ENCODE measurements at places on chromosomes 2 and 18.

DNA sequence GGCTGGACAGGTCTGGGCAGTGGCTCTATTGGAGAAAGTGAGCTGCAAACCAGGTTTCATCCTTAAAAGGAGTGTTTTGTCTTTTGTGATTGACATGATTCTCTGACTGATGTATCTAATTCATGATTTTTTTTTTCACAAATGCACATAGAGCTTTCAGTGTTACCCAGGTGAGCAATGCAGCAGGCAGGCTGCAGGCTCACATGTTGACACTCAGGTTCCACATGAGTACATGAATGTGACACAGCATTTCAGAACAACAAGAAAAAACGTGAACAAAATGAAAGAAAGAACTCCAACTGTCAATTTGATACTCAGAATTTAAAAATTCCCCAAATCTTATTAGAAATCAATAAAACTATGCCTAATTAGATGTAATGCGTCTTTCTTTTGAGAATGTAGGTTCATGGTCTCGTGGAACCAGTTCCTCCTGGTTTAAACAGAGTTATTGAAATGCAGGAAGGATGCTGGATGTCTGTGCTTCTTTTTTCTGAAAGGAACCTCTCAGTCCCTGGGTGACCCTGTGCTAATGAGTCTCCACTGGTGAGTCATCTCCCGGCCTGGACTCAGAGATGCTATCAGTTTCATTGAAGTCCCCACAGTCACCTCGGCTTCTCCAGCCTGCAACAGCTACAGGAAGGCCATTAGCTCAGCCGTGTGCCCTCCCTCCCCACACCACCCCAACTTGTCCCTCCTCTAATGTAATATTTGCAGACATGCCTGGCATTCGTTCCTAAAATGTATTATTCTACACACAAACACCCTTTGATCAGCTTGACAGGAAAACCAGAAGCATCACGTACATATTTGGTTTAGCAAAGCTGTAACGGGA is 430.4 kb downstream of the LPIN1 start:
- DNase-seq, result peak; percentile 87

- DNase-seq, result no peak
Measured at GRCh38 chr2:102283996-102284395, 27.4 kb upstream of the IL1RL1 start.

GRCh38 chr18:58188996-58189395 is 145.0 kb downstream of the NEDD4L start:
- DNase-seq, result no peak

DNA sequence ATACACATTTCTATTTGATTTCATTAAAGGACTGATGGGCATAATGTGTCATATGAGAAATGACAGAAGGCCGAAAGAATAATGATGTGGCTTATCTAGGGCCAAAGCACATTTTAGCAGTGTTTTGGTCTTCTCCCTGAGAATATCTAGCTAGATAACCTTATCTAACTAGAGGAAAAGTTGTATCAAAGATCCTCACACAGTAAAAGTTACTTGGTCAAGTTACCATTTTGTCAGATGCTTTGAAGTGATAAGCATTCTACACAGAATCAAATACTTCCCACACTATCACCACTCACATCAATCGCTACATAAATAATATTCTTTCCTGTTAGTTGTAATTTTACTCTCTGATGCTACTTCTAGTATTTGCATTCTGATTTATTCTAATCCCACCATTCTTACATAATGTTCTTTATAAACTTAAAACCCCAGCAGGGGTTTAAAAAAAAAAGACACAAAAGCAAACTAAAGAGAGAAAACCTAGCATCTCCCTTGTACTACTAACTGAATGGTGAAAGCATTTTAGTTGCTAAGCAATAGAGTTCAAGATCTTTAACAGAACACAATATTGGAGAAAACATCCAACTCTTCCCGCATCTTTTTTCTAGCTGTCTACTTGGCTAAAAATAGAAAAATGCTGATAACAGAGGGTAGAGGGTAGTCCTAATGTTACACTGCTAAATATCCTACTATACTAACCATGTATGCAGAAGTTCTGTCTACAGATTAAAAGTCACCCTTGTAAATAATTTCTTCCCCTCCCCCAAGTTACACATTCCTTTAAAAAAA is 8.0 kb downstream of the XPO1 start:
- DNase-seq, result no peak

- no peak for DNase-seq
Measured at GRCh38 chr18:75267643-75268363, 57.2 kb downstream of the TSHZ1 start.

GRCh38 chr2:55419233-55419678 is 400 bp downstream of the CCDC88A start:
- no peak for DNase-seq

DNA sequence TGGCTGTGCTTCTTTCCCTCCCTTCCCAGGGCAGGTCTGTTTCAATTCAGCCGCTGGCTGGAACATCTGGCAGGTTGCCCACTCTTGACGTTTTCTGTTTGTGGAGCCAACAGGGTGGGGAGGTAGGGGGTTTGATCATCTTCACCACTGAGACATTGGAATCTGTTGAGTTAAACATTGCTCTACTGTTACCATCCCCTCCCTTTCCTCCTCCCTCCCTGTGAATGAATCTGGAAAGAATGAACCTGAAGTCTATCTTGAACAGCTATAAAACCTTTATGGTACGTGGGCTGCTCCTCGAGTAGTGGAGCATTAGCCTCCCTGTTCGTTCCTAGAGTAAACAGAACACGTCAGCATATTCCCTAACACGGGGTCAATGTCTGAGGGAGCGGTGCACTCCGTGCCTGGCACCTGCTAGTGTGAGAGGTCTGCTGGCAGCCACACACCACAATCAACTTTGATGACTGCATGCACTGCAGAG is 249.9 kb upstream of the RBBP8 start:
- DNase-seq, result peak; percentile 55

DNA sequence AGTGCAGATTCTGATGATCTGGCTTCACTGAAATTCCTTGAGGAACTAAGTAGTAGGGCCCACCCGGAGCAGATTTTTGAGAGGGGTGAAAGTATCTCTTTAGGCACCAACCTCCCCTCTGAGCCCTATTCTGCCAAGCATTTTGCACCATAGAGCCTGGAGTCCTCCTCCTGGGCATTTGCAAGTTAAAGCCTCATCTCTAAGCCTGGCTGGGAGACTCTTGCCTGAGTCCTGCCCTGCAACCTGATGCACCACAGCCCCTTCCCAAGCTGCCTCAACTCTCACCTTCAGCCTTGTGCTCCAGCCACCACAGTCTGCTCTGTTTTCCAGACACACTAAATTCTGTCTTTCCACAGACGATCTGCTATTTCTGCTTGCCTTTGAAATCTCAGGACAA is 79.6 kb upstream of the PKDCC start:
- DNase-seq, result no peak

- DNase-seq, result no peak
Measured at GRCh38 chr2:46377666-46378560, 80.7 kb downstream of the EPAS1 start.

DNA sequence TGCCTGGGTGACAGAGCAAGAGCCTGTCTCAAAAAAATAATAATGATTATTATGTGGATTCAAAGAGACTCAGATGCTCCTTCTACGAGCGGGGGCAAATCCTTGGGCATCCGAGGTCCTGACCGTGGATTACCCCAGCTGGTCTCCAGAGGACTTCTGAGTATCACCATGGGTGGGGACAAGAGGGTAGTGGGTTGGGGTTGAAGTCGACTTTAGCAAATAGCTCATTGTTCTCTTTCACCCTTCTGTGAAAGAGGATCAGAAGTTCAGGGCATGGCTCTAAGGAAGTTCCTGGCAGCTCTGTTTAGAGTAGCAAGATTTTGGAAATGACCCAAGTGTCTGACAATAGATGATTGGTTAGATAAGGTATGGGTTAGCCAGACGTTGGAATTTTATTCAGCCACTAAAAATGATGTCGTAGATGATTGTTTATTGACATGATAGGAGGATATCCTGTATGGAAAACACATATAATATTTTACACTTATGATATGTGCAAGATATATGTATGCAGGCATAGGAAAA is 59.0 kb upstream of the SPRED2 start:
- DNase-seq, result no peak

DNA sequence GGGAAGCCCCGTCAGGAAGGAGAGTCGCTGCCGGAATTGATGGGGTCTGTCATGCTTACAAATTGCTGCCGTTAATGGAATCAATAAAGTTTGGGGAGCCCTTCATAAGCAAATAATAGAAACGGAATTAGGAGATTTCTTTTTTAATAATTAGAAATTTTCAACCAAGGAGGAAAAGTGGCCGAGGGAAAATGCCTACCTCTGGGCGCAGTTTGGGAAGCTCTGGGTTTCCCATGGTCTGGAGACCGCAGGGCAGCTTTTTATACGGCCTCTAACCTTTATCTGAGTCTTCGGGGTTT is 1.3 kb downstream of the EVX2 start:
- DNase-seq, result no peak

DNA sequence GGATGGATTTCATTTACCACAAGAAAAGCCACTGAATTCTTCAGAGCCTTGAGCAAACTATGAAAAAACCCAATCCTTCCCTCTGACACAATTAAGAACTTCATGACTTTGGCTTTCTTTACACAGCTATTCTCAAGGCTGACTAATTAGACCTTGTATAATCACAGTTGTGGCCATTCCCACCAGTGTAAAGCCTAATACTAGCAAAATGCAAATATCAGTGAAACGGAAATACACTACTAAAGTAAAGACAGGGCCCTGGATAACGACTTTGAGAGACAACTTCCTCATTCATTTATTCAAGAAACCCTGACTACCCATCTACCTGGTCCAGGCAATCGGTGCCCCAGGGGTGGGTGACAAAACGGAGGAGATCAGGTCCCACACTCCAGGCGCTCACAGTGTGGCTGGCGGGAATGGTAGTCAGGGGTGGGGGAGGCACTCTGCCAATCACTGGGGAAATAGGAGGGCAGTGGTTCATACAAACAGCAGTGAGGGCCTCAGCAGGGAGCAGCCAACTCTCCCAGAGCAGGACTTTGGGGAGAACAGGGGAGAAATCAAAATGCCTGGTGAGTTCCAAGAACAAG is 28.1 kb downstream of the TMEM163 start:
- no peak for DNase-seq

GRCh38 chr2:194116861-194117260 is 1540.2 kb upstream of the SLC39A10 start:
- no peak for DNase-seq

DNA sequence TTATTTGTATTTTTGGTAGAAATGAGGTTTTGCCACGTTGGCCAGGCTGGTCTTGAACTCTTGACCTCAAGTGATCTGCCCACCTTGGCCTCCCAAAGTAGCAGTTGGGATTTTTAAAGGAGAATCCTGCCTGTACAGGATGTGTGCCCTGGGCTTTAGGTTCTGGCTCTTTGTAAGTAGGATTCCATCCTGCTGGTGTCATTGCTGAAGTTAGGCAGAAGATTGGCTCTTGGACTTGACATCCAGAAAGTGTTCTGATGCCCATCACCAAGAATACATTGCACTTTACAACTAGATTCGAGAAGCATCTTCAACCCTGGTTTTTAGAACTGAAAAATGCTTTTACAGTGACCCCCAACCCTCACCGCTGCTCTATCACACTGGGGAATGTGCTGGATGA is 4.4 kb upstream of the TWIST2 start:
- DNase-seq, result no peak

DNA sequence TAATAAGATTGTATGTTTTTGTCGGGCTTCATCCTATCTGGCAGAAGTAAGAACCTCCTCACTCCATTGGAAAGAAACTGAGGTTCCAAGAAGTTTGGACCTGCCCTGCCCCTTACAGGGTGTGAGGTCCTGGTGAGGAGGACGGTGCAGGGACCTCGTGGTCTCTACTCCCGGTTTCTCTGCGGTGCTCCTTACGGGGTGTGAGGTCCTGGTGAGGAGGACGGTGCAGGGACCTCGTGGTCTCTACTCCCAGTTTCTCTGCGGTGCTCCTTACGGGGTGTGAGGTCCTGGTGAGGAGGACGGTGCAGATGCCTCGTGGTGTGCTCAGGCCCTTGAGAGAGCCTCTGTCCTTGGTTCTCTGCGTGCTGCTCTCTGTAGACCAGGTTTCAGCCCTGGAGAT is 5.2 kb downstream of the CTDP1 start:
- DNase-seq, result no peak

DNA sequence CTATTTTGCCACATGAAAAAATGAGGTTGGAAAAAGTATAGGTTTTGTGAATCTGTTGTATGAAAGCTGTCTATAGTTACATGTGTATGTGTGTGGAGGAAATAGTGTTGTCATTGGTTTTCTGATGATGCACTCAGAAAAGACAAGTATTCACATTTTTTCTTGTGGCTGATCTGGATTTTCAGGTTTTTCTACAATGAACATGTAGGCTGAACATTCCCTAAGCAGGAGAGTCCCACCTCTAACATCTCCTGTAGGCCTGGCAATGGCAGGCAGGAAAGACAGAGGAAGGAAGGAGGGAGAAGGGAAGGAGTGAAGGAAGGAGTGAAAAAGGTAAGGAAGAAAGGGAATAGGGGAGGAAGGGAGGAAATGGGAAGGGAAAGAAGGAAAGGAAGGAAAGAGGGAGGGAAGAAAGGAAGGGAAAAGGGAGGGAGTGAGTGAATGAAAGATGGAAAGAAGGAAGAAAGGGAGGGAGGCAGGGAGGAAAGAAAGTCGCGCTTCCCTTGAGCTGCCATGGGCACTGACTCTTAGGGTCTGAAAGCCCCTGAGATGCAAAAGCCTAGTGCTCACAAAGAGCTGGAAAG is 495 bp upstream of the IL36RN start:
- no peak for DNase-seq

DNA sequence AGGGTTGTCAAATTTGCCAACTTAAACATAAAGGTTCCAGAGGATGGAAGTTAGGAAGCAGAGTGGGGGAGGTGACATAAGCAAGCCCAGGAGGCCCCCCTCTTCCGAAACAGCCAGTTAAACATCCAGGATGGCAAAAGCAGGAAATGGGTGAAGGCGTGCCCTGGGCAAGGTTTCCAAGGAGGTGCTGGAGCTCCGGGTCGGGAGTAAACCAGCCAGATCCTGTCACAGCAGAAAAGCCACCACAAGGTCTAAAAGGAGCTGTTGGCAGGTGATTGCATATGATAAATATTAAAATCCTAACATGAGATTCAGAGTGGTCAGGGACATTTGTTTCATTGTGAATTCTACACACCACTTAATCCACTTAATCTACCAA is 572.2 kb upstream of the SALL3 start:
- DNase-seq, result no peak

- DNase-seq, result no peak
Measured at GRCh38 chr2:26628561-26629345, 12.4 kb downstream of the CIB4 start.

DNA sequence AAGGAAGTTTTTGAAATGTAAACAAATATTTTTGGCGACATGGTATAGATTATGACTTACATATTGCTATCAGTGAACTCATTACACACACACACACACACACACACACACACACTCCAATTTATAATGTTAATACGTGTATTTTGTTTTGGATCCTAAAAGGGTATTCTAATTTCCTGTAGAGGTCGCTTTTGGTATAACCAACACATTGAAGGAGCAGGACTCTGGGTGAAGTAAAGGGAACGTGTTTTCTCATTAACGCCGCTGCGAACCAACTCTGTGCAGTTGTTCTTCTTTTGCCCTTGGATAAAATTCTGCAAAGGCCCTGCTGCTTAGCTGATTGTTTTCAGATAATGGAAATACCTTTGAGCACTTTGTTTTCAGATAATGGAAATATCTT is 190.4 kb downstream of the PMAIP1 start:
- DNase-seq, result no peak
